ENCODE measurements at places on chromosomes 2 and 18.

DNA sequence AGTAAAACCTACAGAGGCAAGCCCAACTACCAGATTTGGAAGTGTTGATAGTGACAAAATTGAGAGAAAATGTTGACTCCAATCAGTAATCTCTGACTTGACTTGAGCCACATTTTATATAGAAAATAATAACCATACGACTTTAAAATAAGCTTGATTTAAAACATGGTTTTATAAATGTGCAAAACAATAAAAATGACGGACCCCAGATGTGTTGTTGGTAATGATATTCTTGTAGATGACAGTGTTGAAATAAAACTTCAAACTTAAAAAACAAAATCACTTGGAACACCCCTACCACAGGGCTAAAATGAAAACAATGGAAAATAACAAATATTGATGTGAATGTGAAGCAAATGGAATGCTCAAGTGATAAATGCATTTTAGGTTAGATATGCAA lies 188.1 kb downstream of the SRBD1 start:
- DNase-seq, result no peak

- DNase-seq, result no peak
Observed at GRCh38 chr2:226740039-226740648, 59.5 kb downstream of the IRS1 start.

GRCh38 chr18:49359732-49360444 lies 100.6 kb downstream of the DYM start:
- peak; percentile 79 for DNase-seq

- DNase-seq, result peak; percentile 40
Observed at GRCh38 chr2:218781691-218782527, at the start of gene CYP27A1. Gene CYP27A1 (plus strand): TSS chr2:218782147. CDS start chr2:218782183, 36 bp downstream.

DNA sequence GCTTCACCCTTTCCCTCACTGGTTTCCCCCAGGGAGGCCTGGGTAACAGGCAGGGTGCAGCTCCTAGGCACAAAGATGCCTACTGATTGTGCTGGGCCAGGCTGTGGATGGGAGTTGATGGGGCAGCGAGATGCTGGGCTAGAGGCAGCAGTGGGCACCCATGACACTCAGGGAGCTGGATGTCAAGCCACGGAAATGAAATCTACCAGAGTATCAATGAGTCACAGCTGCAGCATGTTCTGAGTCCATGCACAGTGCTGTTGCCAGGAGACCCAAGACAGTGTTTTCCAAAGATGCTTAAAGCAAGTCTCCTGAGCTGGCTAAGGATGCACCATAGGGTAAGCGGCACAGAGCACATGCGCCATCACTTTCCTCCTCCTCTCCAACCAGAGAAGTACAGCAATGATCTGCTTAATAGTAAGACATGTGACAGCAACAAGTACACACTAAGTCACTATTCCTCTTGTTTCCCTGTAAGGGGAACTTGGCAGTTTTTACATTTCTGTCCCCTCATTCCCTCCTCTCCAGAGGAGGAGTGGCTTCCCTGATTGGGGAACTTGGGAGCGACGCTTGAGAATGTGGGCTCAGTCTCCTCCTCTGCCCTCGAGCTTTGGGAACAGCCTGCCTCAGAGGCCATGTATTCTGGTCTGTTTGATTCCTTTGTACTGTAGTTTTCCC lies 57.2 kb downstream of the CDC42EP3 start:
- peak; percentile 93 for DNase-seq

DNA sequence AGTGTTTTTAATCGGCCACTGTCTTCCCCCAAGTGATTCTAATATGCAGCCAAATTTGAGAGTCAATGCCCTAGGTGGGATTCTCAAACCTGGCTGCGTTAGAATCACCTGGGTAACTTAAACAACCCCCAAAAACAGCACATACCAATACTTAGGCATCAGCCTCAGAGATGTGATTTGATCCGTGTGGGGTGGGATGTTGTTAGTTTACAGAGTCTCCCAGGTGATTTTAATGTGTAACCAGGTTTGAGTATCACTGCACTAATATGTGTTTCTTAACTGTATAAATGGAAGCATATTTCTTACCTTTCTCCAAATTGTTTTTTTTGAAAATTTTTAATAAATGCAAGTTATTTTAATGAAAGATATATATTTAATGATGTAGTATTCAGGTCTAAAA lies 135.4 kb downstream of the PLCL1 start:
- no peak for DNase-seq

- DNase-seq, result peak; percentile 61
Observed at GRCh38 chr2:71851094-71851750, 296.4 kb downstream of the CYP26B1 start.

Measured in fibroblast of skin of right biceps (primary cell).